ENCODE measurements at places on chromosomes 3 and 15.
A peak's percentile ranks its signal among the peaks of the same experiment; 100 is the strongest.

GRCh38 chr15:73751511-73751898, 1.6 kb downstream of the INSYN1 start:
- peak; percentile 26 for DNase-seq

- no peak for DNase-seq
Observed at GRCh38 chr3:138256022-138256421, 68.9 kb downstream of the ARMC8 start.

GRCh38 chr3:52528586-52529375, 4.9 kb downstream of the NT5DC2 start:
- no peak for DNase-seq

DNA sequence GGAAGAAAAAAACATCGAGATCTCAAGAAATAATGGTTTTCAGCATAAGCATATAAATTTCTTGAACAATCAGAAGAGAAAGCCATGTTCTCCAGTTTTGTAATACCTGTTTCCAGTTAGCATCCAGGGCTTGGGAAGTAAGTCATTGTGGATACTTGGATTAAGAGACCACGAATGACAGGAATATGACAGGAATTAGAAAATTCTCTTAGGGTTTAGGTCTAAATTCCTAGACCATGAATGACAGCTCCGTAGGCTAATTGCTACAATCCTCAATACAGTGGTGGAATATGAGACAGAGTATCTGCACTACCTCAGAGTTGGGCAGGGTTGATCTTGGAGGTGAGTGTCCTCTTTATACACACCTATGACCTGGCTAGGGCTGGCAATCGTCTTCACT, 517.5 kb downstream of the NTRK3 start:
- no peak for DNase-seq

DNA sequence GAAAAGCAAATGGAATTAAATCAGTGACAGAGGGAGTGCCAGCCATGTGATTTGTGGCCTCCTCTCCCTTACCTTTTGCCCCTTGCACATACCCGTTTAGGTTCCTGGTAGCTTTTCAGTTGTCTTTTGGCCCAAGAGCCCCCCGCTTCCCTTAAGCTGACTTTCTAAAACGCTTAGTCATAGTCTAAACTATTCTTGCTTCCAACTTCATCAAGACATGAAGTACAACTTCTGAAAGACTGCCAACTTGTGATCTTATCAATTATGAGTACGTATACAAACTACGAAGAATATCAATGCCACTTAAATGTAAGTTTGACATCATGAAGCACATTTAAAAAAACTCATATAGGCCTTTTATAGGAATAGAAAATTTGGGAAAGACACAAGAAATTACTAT, 61.9 kb downstream of the EIF3J start:
- DNase-seq = no peak

- DNase-seq = no peak
Observed at GRCh38 chr15:60079210-60079609, 75.1 kb downstream of the FOXB1 start.

DNA sequence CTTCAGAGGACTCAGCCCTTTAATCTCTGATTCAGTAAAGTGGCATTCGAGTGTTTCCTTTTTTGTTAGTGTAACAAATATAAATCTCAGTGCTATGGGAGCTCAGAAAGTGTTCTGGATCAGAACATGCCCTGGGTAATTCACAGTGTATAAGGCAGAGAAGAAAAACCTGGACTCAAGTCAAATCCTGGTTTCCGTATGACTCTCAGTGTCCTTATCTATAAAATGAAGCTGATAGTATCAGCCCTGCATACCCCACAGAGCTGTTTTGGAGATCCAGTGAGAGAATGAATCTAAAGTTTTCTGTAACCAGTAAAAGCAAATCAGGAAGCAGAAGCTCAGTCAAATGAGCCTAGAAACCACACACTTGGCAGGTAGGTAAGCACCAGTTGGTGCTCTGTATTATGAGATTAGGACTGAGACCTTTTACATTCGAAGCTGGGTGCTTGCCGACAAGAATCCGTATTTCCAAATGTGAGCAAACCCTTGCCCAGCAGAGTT, 67.2 kb downstream of the IL1RAP start:
- no peak for DNase-seq

DNA sequence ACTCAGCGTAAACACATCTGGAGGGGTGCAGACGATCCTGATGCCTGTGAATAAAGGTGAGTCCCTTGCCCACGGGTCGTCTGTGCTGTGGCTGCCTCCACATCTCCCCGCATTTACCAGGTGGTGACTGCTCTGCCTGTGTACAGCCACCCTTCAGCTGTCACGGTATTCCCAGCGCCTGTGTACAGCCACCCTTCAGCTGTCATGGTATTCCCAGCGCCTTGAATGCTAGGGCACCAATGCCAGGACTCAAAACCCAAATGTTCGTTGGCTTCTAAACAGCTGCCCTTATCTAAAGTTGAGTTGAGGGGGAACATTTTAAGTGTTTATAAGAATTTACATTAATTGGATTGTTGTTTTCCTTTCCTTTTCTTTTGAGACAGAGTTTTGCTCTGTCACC, 27.4 kb downstream of the MAP6D1 start:
- DNase-seq = no peak

DNA sequence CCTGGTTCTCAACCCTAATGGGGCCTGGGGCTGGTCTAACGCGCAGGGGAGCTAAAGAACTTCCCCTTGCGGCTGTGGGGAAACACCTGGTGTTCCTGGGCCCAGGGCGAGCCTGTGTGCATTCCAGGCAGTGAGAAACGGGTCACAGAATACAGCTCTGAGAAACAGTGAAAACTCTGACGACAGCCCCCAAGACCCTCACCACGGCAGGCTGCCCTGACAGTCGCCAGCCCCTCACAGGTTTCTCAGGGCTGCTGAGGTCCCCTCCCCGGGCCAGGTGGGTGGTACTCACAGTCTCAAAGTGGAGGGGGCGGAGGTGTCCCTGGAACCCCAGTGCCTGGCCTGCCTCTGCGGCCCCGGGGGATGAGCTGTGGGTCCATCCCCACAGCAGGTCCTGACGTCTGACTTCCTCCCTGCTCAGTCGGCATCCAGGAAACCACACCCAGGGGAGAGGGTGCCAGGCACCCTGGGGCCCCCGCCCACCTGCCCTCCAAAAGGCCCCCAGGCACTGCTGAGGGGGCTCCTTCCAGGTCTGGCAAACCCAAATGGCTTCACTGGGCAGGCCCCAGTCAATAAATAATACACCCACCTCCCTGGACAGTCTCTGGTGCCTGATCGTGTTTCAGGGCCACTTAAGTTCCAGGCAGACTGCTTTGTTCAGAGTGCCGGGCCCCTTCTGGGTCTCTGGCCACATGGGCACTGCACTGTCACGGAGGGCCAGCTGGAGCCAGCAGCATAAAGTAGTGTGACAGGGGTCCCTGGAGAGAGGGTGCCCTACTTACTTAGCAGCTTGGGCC, 57.7 kb downstream of the IQSEC1 start:
- DNase-seq = no peak

DNA sequence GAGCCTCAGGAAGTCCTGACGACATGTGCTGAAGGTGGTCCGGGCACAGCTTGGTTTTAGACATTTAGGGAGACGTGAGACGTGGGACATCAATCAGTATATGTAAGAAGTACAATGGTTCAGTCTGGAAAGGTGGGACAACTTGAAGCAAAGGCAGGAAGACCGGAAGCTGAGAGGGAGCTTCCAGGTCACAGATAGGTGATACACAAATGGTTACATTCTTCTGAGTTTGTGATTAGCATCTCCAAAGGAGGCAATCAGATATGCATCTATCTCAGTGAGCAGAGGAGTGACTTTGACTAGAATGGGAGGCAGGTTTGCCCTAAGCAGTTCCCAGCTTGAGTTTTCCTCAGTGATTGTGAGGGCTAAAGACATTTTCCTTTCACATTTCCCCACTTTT, 282.1 kb downstream of the RYR3 start:
- DNase-seq = no peak

GRCh38 chr15:77251662-77252061, 168.2 kb downstream of the PEAK1 start:
- DNase-seq = no peak

- no peak for DNase-seq
Observed at GRCh38 chr15:80932989-80933388, 56.6 kb downstream of the MESD start.

- no peak for DNase-seq
Observed at GRCh38 chr3:4831580-4831950, 147.7 kb upstream of the BHLHE40 start.

DNA sequence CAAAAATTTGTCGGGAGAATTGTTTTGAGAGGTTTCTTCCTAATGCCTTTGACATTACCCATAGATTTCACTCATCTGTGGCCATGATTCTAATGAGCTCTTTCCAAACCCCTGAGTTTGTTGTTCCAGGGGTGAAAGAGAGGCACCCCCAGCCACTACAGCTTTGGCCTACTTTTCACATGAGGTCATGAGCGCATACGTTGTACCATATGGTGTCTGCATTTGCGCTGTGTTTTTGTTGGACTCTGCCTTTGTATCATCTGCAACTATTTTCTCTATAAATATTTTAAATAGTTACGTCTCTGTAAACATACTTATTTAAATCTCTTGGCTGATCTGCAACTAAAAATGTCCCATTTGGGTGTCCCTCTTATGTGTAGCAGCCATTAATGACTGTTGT, 107.9 kb downstream of the LRTM1 start:
- DNase-seq = no peak

DNA sequence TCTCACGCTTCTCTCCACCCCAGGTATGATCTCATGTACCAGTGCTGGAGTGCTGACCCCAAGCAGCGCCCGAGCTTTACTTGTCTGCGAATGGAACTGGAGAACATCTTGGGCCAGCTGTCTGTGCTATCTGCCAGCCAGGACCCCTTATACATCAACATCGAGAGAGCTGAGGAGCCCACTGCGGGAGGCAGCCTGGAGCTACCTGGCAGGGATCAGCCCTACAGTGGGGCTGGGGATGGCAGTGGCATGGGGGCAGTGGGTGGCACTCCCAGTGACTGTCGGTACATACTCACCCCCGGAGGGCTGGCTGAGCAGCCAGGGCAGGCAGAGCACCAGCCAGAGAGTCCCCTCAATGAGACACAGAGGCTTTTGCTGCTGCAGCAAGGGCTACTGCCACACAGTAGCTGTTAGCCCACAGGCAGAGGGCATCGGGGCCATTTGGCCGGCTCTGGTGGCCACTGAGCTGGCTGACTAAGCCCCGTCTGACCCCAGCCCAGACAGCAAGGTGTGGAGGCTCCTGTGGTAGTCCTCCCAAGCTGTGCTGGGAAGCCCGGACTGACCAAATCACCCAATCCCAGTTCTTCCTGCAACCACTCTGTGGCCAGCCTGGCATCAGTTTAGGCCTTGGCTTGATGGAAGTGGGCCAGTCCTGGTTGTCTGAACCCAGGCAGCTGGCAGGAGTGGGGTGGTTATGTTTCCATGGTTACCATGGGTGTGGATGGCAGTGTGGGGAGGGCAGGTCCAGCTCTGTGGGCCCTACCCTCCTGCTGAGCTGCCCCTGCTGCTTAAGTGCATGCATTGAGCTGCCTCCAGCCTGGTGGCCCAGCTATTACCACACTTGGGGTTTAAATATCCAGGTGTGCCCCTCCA, 19.1 kb downstream of the TYRO3 start:
- DNase-seq = no peak

- DNase-seq = no peak
Observed at GRCh38 chr3:105662306-105662705, 206.5 kb downstream of the CBLB start.

- DNase-seq = no peak
Observed at GRCh38 chr3:68135067-68135466, 480.7 kb upstream of the SUCLG2 start.

DNA sequence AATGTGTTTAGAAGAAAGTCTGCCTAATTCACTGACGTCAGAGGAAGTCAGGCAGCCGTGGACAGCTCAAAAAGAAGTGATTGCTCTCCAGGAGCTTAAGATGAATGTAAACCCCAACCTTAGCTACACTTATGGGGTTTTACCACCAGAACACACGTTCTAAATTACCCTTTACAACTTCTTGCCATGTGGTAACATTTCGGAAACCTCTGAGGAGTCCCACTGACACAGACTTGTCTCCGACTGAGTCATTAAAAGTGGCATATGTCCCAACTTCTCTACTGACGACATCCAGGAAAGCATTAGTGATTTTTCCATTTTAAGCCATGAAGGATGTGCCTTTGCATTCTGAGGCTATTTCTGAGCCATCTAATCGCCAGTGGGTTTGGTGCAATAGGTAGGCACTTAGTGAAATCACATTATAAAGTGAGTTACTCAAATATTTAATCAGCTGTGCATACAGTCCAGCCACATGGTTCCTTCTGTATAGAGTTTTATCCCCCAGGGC, 32.4 kb downstream of the C2CD4A start:
- DNase-seq = no peak

DNA sequence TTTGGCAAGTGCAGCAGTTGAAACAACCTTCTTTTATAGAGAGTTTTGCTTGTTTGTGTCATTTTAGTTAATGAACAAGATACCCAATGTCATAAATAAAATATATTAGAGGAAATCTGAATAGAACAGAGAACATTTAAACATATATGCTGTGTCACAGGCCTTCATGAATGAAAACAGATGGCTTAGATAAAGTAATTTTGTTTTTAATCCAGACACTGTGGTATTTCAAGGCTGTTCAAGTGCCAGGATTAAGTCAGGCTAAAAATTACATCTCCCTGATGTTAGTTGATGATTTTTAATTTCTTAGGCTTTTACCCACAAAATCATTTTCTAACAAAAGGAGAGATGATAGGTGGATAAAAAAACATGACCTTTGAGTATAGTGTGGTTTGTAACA, 4.9 kb upstream of the ACKR4 start:
- no peak for DNase-seq

GRCh38 chr3:170641510-170642236, 55.8 kb upstream of the SLC7A14 start:
- no peak for DNase-seq

DNA sequence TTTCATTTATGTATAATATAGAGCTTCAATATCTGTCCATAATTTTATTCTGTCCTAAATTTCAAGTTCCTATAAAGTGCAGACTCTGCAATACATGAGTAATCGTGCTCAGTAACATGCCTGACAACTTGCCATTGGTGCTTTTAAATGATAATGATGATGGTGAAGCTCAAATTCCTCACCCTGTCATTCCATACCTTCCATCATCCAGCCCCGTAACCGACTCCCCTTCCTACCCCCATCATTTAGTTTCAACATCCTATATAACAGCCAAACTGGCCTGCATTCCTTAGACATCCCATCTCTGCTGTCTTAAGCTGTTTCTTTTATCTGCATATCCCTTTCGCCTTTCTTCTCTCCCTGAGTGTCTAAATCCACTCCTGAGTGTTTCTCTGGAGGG, 67.2 kb upstream of the DLG1 start:
- no peak for DNase-seq

DNA sequence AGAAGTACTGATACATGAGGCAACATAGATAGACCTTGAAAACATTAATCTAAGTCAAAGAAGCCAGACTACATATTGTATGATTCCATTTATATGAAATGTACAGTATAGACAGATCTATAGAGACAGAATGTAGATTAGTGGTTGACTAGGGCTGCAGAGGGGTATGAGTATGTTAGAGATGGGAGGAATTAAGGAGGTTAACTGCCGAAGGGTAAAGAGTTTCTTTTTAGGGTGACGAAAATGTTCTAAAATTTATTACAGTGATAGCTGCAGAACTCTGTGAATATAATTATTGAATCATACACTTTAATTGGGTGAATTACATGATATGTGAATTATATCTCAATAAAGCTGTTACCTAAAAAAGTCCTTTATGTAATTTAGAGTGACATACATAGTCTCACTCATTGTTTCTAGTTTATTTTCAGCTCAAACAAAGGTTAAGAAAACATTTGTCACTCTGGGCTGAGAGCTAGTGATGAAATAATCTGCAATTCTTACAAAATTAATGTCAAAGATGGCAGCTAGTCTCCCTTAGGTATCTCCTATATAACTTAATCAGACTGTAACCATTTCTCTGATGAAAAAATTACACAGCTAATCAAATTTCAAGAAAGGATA, 61.4 kb downstream of the DENND4A start:
- no peak for DNase-seq

GRCh38 chr3:51657234-51657633, 13.8 kb upstream of the TEX264 start:
- DNase-seq = no peak

Measured in NCI-H1694 treated with DMSO at 0.1 percent for 48 hours (cell line).